ENCODE measurements at places on chromosomes 1 and 21.

GRCh38 chr21:21001591-21002100 is 3.4 kb downstream of the NCAM2 start:
- no peak for DNase-seq

- no peak for DNase-seq
Measured at GRCh38 chr21:14581902-14582457, 35.9 kb upstream of the SAMSN1 start.

DNA sequence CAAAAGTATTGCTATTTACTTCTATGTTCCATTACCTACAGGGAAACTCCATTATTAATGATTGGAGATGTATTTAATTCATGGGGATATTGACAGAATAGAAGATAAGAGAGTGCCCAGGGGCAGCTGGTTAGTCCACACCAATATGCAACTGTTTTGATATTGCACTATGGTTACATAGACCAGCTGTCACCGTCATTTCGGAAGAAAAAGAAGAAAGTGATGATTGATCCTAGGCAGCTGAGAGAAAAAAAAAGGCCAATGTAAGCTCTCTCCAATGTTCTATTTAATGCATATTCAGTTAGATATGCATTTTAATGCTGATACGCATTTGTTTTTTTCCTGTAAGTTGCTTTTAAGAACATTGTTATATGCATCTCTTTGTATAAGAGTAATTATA is 1367.2 kb downstream of the KCNT2 start:
- no peak for DNase-seq

- no peak for DNase-seq
Measured at GRCh38 chr1:209831615-209832014, 3.8 kb downstream of the UTP25 start.

GRCh38 chr1:97660431-97661105 is 260.3 kb downstream of the DPYD start:
- no peak for DNase-seq

Data from nucleus accumbens (tissue), 56 donors.